ENCODE measurements at places on chromosomes 12 and 14.
A peak's percentile ranks its signal among the peaks of the same experiment; 100 is the strongest.

DNA sequence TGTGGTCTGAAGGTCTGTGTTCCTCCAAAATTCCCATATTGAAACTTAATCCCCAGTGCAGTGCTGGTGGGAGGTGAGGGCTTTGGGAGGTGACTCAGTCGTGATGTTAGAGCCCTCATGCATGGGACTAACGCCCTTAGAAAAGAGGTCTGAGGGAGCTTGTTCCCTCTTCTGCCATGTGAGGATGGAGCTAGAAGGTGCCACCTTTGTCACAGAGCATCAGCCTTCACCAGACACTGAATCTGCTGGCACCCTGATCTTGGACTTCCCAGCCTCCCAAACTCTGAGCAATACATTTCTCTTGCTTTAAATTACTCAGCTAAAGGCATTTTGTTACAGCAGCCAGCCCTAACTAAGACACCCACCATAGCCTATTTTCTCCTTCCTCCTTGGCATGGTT is 13.9 kb downstream of the RAB15 start:
- no peak for DNase-seq

DNA sequence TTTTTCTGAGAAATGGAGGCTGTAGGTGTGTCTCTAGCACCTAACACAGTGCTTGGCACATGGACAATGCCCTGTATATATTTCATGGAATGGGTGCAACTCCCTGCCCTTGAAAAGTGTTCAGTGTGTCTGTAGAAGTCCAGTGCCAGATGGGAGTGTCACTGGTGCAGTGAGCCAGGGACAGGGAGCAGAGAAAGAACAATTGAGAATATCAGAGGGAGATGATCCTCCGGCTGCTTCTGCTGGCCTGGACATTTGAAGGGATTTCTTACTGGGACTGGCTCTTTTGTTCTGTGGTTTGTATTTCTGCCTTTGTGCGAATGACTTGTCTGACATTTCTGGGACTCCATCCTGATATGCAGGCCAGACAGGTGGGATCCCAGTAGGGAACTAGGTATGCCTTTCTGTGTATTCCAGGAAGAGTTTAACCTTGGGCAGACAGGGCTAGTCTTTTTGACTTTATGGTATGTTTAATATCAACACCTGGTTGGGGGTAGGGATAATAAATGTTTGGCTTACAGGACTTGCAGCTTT is 328.0 kb downstream of the NRXN3 start:
- DNase-seq, result no peak

- DNase-seq, result no peak
Measured at GRCh38 chr12:115473257-115473956, 789.4 kb upstream of the TBX3 start.

DNA sequence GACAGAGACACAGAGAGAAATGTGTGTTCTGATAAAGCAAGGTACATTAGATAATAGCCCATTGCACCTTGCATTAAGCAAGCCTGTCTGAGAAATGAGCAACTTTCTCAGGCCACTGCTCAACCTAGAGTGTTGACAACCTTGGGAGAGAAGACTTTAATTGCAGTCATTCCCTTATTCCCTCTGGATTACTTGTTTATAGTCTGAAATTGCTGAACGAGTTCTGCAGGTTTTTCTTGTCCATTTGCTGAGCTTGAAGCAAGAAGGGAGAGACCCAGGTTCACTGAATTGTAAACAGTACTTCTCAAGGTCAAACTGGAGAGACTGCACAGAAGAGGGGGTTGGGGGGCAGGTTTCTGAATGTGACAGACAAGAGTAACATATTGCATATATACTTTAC is 159.4 kb upstream of the PLEKHG7 start:
- no peak for DNase-seq

GRCh38 chr12:92717202-92717601 is 14.4 kb downstream of the PLEKHG7 start:
- DNase-seq, result no peak

GRCh38 chr14:100654814-100655740 is 67.9 kb upstream of the BEGAIN start:
- DNase-seq, result peak; percentile 75

DNA sequence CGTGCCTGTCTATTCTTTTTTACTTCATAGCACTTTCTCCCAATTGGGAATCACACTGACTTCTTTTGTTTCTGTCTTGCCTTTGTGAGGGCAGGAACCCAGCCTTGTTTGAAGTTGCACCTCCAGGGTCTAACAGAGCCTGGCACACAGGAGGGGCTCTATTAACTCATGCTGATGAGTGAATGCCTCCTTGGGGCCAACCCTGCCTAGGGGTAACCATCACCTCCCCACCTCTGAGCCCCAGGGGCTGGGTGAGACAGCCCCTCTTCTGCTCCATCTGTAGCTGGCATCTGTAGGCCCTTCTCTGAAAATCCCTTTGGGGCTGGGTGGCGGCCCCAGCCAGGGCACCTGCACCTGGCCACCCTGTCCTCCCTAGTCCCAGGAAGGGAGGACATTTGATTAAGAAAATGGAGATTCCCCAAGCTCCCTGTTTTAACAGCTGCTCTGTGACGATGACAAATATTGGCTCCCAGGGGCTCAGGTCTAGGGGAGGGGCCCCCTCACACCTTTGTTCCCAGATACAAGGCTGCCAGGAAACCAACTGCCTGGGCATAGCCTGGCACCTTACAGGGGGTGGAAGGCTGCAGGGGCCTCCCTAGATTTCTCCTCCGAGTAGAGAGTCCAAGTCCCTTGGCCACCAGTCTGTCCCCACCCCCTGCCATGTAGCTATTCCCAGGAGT is 11.8 kb downstream of the TAMALIN start:
- no peak for DNase-seq

- DNase-seq, result peak; percentile 43
Measured at GRCh38 chr14:67464377-67464776, 24.1 kb downstream of the TMEM229B start.

DNA sequence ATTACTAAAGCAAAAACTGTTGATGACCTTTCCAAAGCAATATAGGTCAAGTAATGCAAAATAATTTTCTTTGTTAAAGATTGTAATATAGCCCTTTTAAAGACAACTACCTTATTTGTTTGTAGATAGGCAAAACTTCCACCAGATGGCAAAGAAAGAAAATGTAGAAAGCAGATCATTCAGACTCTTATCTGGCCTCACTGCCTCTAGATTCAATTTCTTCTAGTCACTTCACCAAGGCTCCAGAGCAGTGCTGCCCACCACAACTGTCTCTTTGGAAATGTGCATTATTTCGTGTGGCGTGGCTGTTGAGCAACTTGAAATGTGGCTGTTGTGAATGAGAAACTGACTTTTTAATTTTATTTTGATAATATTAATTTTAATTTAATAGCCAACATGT is 127.1 kb downstream of the ITPR2 start:
- DNase-seq, result no peak

- peak; percentile 39 for DNase-seq
Measured at GRCh38 chr12:2691345-2692071, 103.3 kb upstream of the FKBP4 start.

DNA sequence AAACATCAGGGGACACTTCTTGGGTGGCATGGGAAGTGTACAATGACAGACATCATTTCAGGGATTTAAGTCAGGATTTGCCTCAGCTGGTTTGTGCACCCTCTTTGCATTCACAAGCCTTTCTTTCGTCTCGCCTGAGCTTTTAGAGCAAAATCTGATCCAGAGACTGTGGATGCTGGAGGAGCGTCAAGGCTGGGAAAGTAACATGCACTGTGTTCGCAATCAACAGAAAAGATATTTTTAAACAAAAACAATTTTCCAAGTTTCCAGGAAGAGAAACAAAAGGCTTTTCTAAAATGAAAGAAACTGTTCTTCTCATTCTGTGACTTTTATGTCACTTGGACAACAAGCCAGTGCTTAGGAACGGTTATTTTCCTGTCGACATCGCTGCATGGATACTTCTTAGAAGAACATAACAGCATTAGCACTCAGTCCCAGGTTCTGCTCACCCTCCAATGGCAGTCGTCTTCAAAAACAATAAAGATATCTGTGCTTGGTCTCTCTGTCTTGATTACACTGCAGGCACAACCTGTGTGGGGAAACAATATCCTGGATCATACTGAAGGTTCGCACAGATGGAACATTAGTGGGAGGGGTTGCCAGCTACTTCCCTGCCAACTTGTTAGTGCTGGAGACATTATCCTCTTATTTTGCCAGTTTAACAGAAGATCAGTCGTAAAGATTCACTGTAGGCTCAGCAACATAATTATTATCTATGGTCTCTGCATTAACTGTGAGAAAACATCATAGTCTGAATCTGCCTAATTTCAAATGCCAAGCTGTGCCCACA is 403.3 kb upstream of the ATP2B1 start:
- no peak for DNase-seq

DNA sequence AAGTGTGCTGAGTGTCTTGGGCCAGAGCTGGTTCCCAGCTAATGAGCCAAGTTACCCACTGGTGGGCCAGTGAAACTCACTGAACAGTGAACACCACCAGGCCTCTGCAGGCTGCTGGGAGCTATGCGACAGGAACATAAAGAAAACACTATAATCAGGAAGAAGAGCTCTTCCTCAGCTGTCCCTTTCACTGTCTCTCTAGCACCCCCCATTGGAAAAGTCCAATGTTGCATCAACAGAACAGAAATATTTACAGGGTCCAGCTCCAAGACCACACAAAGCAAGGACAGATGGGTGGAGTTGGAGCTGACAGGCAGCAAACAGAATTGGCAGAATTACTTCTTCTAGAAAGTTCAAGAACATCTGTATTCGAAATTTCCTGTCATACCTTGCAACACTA is 903.6 kb upstream of the TMEM132C start:
- DNase-seq, result no peak

- no peak for DNase-seq
Measured at GRCh38 chr14:55600784-55601561, 21.0 kb downstream of the KTN1 start.

DNA sequence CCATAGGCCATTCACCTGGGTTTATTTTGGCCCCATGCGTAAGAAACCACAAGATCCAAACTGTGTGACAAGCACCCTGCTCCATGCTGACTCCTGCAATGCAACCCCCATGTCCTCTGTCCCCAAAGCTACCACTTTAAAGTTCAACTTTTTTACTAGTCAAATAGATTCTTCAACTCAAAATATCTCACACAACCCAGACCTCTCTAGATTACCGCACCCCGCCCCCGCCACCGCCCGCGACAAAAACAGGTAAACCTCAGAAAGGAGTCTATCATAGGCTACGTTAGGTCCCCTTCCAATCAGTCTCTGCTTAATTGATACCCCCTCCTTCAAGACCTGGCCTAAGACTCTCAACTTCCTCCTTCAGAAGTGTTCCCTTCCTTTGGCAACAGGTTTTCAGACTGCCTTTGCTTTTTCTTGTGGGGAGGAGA is 2.2 kb downstream of the ZFP36L1 start:
- no peak for DNase-seq

DNA sequence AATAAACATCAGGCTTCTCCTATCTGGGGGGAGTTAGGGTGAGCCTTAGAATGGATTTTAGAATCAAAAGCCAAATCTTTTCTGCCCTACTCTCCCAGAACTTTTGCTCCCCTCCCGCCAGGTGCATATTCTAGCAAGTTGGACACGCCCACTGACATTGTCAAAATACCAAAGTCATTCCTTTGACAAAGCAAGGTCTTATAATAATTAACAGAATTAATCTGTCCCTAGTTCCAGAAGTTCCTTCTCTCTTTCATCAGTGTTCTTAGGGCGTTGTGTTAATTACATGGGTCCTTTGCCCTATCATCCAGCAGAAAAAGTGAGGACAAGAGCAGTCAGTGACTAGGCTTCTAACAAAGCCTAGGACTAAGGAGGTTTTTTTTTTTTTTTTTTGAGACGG is 2.4 kb downstream of the PRR13 start:
- DNase-seq, result no peak

- no peak for DNase-seq
Measured at GRCh38 chr12:112096070-112096469, 12.5 kb downstream of the NAA25 start.

DNA sequence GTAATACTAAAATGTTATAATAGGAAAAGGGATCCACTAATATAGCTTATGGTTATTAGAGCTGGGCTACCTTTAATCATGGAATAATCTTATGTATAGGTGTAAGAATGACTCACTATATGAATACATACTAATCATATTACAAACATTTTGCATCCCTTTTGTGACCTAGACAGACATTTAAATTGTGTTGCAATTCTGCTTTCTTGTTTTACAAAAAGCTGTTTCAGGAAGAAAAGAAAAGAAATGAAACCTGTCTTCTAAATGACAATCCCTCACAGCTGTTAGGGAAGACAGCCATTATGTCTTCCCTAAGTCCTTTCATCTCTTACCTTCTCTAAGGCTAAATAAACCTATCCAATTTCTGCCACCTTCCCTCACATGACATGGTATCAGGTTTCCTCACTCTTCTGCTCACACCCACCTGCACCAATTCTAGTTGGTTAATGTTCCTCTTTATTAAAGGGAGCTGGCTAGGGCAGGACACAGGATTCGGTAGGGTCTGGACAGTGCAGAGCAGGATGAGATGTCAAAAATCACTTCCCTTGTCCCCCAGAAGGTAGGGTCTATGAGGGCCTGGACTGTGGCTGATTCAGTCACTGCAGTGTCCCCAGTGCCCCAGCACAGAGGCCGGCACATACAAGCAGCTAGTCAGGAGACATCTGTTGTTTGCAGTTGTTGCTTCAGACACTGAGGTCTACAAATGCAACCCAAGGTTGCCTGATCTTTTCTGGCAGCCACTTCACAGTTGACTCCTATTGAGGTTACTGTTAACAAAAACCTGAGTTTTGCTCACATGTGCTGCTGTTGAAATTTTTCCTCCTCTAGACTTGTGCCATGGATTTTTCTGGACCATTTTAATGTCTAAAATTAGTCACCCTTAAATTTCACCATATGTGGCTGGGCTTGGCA is 3.7 kb downstream of the DHRS7 start:
- DNase-seq, result no peak

DNA sequence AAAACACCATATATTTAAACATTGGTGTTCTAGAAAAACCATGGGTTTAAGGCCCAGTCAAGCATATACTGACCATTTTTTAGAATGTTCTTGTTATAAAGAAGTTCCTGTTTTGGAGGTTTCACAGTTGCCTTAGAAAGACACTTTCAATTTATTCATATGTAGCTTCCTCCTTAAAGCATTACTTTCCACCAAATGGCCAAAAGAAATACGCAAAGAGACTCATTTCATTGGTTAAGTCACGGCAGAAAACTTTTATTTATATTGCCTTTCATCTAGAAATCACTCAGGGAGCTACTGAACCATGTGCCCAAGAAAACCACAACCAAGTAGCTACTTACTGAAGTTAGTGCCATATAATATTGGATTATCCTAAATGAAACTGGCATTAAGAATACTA is 40.0 kb downstream of the MYBPC1 start:
- no peak for DNase-seq

GRCh38 chr12:30978639-30979038 is 52.1 kb downstream of the TSPAN11 start:
- DNase-seq, result no peak

DNA sequence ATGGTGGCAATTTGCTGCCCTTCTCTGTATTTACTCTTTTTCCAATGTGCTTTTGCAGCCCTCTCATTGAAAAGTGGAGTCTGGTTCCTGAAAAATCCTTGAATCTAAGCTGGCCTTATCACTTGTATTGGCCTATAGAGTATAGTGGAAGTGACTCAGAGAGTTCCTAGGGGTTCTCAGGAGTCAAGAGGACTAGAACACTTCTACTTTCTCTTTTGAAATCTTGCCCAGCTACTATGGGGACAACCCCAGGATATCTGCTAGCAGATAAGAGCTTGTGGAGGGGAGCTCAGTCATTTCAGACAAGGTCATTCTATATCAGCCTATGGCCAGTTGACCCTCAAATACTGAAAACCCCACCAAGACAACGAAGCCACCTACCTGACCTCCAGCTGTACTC is 26.7 kb upstream of the WSCD2 start:
- DNase-seq, result no peak
